Astrocyte of the hippocampus (primary cell): ENCODE measurements at places on chromosomes 13 and 19.

GRCh38 chr13:96540670-96541069 is 450.8 kb downstream of the HS6ST3 start:
- DNase-seq, result no peak

- DNase-seq, result peak; percentile 46
Observed at GRCh38 chr19:1591421-1592023, 1.1 kb downstream of the MBD3 start.

- DNase-seq, result no peak
Observed at GRCh38 chr19:58387338-58388174, 487 bp downstream of the RPS5 start.

- peak; percentile 91 for DNase-seq
Observed at GRCh38 chr19:18846862-18847548, 15.2 kb downstream of the UPF1 start.
